Lower leg skin (tissue), 4 donors: ENCODE measurements at places on chromosomes 4 and X. TPM values are rescaled to one million over a fixed set of nuclear protein-coding genes. Genes with fewer than 3 reads are reported as not detected.

The REPS2 gene
- 4.0 TPM for total RNA-seq

The NKX3-2 gene
- total RNA-seq, result not detected

The HTN3 gene
- total RNA-seq, result not detected

The MAGEA8 gene
- not detected for total RNA-seq

The ADH7 gene
- 0.34 TPM for total RNA-seq

The CXCL5 gene
- not detected for total RNA-seq

The SLC6A14 gene
- 11.0 TPM for total RNA-seq

The CPE gene
- 30.6 TPM for total RNA-seq

The KLHL15 gene
- total RNA-seq, result 5.3 TPM

The RBMX2 gene
- 18.5 TPM for total RNA-seq

The SUPT20HL2 gene
- total RNA-seq, result not detected

The AFM gene
- not detected for total RNA-seq

The TAF7L gene
- 0.45 TPM for total RNA-seq

The ABCG2 gene
- 1.4 TPM for total RNA-seq

The TMEM187 gene
- 10.1 TPM for total RNA-seq

The ANOS1 gene
- total RNA-seq, result 3.8 TPM

The NPNT gene
- total RNA-seq, result 5.2 TPM

The C4orf51 gene
- not detected for total RNA-seq

The PDGFRA gene
- total RNA-seq, result 14.9 TPM

The XG gene
- total RNA-seq, result 40.7 TPM

The VCX3B gene
- total RNA-seq, result not detected

The TSR2 gene
- total RNA-seq, result 20.2 TPM

The ZFX gene
- total RNA-seq, result 32.9 TPM

The STPG2 gene
- total RNA-seq, result 0.27 TPM

The HSD17B13 gene
- total RNA-seq, result 68.1 TPM

The PLXNB3 gene
- total RNA-seq, result 12.8 TPM

The TLR2 gene
- 10.7 TPM for total RNA-seq

The KCND1 gene
- total RNA-seq, result 0.26 TPM

The HSFX3 gene
- not detected for total RNA-seq

The BEX2 gene
- 14.3 TPM for total RNA-seq

The UGT2A1 gene
- 0.52 TPM for total RNA-seq

The ATP7A gene
- total RNA-seq, result 28.7 TPM

The GRID2 gene
- total RNA-seq, result not detected

The CTAG1A gene
- not detected for total RNA-seq

The BTC gene
- 99.6 TPM for total RNA-seq

The ODAM gene
- not detected for total RNA-seq

The RNF150 gene
- 0.72 TPM for total RNA-seq

The FAM241A gene
- 5.6 TPM for total RNA-seq

The PDE5A gene
- total RNA-seq, result 11.9 TPM

The SGMS2 gene
- 60.9 TPM for total RNA-seq

The CSAG3 gene
- not detected for total RNA-seq

The PNCK gene
- 6.7 TPM for total RNA-seq

The NPY5R gene
- total RNA-seq, result not detected

The ARHGAP24 gene
- total RNA-seq, result 19.1 TPM

The ZFP42 gene
- not detected for total RNA-seq

The PASD1 gene
- total RNA-seq, result not detected

The GPM6B gene
- total RNA-seq, result 15.5 TPM

The COPS4 gene
- total RNA-seq, result 56.5 TPM

The XAGE1A gene
- not detected for total RNA-seq

The G3BP2 gene
- total RNA-seq, result 50.5 TPM

The RNF175 gene
- 0.47 TPM for total RNA-seq

The CT45A2 gene
- not detected for total RNA-seq

The SRPX2 gene
- total RNA-seq, result 17.6 TPM

The BRS3 gene
- total RNA-seq, result not detected
